ENCODE measurements at places on chromosomes 3 and 15.

DNA sequence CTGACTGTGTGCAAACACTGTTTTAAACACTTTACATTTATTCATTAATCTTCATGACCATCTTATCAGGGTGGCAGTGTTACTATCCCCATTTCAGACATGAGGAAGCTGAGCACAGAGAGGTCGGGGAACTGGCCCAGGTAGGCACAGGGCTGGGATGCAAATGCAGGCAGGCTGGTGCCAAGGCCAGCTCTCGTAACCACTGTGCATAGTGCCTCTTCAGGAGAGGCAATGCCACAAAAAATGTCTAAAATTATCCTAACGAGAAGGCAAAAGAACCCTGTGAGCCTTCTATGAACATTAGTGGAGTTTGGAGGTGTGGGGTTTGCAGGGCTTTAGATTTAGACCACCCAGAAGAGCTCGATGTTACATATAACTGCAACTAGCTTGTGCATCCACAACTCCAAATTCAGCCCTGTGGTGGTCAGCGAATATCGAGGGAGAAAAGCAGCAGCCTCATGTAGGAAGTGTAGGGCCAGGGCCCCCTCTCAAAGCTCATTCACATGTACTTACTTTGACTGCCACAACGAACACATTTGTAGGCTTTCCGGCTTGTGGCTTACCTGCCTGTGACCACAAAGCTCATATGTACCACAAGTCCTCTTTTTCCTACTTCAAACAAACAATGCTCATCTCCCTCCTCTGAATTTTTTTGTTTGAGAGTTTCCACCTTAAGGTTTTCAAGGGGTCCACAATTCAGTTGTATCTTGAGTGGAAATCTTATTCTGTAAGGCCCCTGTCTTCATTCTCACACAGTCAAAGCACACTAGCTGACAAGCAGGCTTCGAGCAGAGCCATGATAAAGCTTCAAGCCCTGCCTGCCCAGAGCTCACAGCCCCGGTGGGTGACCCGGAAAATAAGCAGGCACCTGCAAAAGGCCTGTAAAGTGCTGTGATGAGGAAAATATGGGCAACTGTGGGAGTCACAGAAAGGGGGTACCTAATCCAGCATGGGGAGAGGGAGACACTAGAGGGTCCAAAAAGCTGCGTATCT lies 722.9 kb upstream of the CFAP20DC start:
- no peak for DNase-seq

DNA sequence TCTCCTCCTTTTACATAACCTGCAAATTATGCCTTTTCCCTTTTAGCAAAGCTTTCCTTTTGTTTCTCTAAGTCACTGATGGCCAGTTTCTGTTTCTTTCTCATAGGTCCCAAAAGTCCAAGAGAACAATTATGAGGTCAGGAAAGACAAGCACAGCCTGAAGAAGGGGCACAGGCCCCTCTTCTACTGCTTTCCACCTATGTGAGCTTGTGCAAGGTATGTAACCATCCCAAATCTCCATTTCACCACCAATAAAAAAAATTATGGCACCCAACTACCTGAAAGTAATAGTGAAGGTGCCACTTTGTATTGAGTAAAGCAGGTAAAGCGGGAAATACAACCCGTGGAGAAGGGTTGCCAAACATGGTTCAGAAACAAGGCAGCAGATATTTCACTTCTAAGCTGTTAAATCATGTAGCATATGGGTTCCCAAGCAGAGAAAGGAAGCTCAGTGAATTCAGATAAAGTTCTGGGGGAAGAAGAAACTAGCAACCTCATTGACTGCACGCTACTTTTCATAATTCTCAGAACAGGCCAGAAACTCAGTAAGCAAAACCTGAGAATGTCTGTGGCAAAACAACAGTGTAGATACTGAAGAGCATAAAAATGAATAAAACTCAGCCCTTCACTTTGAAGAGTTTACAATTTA lies 4.2 kb downstream of the PLOD2 start:
- DNase-seq = no peak

DNA sequence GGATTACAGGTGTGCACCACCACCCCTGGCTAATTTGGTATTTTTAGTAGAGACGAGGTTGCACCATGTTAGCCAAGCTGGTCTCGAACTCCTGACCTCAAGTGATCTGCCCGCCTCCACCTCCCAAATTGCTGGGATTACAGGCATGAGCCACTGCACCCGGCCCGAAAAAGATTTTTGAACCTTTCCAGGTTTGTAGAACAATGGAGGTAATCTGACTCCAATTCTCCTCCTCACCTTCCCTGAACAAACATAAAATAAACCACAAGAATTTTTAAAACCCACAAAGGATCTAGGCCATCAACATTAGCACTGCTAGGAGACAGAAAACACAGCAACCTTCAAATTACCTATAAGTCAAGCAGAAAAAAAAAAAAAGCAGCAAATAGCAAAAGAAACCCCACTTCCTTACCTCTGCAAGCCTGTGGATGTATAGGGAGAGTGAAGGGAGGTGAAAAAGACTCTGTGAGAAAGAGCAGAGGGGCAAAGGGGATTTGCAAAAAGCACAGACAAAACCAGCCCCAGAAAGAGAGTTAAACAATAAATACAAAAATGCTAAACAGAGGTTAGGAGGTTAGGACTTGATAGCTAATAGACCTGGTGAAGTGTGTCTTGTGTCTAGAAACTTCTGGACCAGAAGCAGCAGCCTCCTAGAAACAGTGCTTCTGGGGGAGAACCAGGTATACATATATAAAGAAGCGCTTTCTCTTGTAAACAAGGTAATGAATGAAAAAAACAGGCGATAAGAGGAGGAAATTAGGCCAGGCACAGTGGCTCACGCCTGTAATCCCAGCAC lies 32.1 kb downstream of the TFDP2 start:
- DNase-seq = peak; percentile 58

- no peak for DNase-seq
Observed at GRCh38 chr3:197752107-197752506, 2.4 kb downstream of the FYTTD1 start.

- no peak for DNase-seq
Observed at GRCh38 chr3:119625451-119626153, 27.9 kb downstream of the PLA1A start.

- no peak for DNase-seq
Observed at GRCh38 chr15:43277901-43278300, 11.2 kb upstream of the TGM5 start.

- peak; percentile 22 for DNase-seq
Observed at GRCh38 chr3:27565201-27565852, 81.1 kb upstream of the SLC4A7 start.

- DNase-seq = no peak
Observed at GRCh38 chr3:179832333-179832854, 179.6 kb downstream of the USP13 start.

GRCh38 chr15:69060041-69060481 lies 45.6 kb downstream of the NOX5 start:
- no peak for DNase-seq

GRCh38 chr3:185559706-185560090 lies 7.3 kb upstream of the LIPH start:
- DNase-seq = no peak

DNA sequence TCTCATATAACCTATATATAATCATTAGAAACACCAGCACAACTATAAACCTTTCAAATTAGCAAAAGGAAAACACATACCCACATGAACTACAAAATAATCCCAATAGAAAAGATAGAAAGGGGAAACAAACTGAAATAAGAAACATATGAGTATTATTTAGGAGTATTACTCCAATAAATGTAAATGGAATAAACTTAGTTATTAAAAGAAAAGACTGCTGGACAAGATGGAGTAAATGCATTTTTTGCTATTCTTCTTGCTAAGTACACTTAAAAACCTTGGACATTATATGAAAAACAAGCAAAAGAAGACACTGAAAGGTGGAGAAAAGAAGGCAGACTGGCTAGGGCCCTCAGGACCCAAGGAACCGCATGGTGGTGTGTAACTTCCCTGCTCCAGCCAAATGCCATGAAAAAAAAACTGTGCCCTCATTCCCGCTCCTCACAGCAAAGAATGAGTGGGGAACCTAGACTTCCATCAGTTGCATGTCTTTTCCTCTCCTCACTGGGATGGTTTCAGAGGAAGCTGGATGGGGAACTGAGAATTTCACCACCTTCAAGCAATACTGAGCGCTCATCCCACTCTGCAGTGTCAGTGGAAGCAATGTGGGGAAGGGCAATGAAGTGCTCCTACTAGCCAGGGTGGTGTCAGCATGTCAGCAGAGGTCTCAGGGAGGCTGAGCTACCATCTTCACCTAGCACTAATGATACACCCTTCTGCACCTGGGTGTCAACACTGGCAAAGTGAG lies 43.7 kb upstream of the ADAMTS17 start:
- DNase-seq = no peak

GRCh38 chr15:37149146-37149545 lies 48.8 kb upstream of the MEIS2 start:
- DNase-seq = no peak

DNA sequence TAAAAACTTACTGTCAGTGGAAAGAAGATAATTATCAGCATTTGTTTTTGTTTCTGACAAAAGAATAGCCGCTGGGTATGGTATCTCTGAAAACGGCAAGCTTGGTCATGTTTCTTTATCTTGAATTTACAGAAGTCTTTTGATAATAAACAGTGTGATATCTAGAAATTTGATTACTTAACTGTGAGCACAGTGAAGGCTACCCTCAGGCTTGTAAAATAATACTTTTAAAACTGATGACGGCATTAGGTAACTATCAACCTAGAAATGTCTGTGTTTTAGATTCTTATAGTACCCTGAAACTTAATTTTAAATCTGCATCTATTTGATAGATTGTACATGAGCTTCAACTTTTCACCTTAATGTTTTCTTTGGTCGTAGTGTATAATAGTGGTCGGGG lies 43.4 kb downstream of the NSUN3 start:
- DNase-seq = no peak

GRCh38 chr3:127383656-127384179 lies 95.9 kb upstream of the PRR20G start:
- no peak for DNase-seq

DNA sequence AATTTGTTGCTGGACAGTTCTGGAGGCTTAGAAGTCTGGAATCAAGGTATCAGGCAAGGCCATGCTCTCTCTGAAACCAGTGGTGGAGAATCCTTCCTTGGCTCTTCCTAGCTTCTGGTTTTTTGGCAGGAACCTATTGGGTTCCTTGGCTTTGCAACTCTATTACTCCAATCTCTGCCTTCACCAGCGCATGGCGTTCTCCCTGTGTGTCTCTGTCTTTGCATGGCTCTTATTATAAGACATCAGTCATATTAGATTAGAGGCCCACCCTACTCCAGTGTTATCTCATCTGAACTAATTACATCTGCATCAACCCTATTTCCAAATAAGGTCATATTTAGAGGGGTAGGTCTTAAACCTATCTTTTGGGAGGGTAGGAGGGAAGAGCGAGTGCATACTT lies 358.1 kb upstream of the RARB start:
- DNase-seq = no peak

DNA sequence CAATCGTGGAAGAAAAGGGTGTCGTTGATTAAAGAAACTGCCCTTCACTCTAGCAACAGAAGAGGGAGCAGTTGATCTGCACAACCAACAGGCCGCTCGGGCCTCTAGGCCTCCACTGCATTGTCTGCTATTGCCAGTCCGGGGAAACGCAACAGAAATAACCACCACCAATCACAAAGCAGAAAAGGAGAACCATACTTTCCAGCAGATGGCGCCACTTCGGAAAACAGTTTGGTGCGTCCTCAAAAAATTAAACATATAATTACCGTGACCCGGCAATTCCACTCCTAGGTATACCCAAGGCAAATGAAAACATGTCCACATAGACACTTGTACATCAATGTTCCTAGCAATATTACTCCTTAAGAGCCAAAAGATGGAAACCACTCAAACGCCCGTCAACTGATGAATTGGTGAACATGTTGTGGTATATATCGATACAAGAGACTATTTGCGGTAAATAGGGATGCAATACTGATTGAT lies 154.1 kb downstream of the TJP1 start:
- peak; percentile 97 for DNase-seq

- no peak for DNase-seq
Observed at GRCh38 chr15:97884513-97885131, 75.9 kb upstream of the ARRDC4 start.

GRCh38 chr15:73836845-73837244 lies 36.5 kb upstream of the TBC1D21 start:
- no peak for DNase-seq

DNA sequence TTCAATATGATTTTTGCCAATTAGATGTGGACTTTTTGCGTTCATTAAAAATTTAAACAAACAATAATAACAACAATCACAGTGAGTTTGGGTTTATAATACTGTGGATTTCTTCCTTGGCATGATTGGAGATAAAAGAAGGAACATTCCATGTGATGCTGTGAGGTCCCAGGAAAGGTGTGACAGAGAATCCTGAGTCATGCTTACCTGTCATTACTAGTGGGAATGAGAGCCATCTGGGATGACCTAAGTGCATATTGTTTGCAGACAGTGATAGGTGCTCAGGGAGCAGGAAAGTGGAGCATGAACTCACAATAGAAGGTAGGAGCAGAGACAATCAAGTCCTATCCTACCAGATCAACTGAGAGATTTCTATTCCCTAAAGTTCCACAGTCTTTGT lies 766.5 kb upstream of the CFAP20DC start:
- no peak for DNase-seq

DNA sequence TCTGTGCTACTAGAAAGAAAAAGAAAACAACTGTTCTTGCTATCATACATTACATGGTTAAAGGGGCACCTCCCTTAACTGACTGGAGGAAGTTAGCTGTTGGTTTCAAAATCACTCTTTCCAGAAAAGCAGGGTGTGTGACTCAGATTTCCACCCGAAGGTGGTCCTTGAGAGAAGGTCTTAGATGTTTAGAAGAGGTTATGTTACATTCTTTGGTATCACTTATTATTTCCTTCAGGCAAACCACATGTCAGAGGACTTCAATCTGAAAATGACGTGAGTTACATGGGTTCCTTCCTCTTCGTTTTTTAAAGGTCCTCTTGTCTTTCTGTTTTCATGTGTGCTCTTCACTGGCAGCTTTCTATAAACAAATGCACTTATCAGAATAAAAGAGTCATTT lies 307.9 kb upstream of the CBLB start:
- DNase-seq = peak; percentile 60

- peak; percentile 44 for DNase-seq
Observed at GRCh38 chr15:83784975-83785374, 131.1 kb downstream of the ADAMTSL3 start.
